ENCODE measurements at places on chromosomes 16 and 17.

DNA sequence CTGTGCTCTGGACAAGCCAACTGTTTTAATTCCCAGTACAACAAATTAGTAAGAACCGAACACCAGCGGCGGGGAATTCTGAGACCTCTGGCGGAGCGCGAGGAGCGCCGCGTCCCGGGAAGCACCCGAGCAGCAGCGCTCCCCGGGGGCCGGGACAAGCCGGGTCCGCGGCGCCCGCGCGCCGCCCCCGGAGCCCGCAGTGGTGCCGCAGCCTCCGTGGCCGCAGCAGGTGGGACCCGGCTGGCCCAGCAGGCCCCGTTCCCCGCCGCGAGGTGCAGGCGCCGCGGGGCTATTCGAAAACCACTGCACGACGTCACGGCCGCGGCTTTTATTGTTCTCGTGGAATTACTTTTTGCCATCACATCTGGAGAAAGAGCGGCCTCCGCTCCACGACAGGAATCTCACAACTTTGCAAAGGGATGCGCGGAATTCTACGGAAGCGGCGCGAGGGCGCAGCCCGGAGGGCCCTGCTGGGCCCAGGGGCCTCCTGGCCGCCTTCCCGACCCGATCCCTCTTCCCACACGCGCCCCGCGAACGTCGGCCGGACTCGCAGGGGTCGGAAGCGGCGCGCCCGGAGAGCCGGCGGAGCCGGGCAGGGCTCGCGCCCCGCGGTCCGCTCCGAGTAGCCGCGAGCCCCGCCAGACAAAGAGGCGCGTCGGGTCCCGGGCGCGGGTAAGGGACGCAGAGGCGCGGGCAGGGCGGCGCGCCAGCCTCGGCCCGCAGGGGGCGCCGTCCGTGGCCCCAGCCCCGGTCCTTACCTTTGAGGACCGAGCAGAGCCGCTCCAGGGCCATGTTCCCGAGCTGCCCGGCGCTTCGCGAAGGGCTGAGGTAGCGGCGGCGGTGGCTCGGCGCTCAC lies 696 bp downstream of the NETO2 start:
- DNase-seq: peak; percentile 48

DNA sequence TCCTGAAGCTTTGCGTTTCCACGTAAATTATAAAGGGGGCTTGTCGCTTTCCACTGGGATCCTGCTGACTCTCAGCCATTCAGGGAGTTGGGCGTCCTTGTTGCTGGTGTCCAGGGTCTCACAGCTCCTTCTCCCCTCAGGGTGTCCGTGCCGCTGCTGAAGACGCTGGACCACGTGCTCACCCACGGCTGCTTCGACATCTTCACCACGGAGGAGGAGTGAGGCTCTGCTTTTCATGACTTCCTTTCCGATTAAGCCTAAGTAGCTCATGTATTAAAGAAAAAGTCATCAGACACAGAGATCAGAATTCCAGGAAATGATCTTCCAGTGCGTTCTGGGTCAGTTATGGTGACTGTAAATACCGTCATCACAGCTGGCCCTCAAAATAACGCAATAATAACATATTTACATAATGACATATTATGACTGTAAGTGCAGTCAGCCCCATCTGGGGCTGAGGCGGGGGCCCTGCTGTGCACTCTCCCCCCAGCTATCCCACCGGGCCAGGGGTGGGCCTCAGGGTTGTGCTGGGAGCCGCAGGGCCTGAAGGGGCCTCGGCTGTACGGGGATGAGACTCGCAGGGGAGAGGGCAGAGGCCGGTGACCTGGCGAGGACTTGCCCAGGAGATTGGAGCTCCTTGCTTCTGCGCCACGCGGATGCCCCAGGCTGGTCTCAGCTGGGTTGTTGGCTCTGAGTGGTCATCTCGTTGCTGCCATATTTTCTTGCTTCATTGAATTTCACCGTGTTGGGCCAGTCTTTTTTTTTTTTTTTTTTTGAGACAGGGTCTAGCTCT lies 92.9 kb upstream of the ZNF750 start:
- DNase-seq: no peak

DNA sequence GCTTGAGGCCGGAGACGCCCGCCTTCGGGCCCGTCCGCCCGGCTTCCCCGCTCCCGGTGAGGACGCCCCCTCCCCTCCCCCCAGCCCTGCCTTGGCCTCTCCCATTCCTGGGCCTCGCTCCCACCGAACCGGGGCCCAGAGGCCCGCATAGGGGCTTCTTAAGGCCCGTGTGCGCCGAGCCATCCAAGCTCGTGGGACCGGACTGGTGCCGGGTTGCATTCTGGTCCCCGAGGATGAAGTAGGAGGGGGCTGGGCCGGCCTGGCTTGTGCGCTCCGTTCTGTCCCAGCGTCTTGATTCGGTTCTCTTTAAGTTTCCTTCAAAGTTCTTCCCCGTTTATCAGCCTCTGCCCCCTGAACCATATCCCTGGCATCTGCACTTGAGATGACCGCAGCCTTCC lies 488 bp downstream of the SENP3 start:
- no peak for DNase-seq

DNA sequence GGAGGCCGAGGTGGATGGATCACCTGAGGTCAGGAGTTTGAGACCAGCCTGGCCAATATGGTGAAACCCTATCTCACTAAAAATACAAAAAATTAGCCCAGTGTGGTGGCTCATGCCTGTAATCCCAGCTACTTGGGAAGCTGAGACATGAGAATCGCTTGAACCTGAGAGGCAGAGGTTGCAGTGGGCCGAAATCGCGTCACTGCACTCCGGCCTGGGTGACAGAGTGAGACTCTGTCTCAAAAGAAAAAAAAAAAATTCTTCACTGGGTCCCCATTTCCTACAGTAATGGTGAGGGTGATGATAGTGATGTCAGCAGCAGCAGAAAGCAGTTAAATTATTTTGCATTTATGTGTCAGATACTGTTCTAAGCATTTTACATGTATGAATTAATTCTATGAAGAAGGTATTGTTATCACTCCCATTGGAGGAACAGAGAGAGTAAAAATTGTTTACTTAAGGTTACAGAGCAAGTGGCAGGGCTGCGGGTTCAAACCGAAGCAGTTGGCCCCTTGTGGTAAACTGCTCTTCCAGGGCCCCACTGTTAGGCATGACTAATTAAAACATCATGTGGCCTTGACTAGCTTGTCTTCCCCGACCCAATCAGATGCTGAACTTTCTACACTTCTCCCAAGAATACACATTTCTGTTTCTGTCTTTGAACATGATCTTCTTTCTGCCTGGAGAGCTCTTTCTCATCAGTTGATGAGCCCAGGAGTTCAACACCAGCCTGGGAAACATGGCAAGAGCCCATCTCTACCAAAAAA lies 45.8 kb downstream of the STAT3 start:
- no peak for DNase-seq

DNA sequence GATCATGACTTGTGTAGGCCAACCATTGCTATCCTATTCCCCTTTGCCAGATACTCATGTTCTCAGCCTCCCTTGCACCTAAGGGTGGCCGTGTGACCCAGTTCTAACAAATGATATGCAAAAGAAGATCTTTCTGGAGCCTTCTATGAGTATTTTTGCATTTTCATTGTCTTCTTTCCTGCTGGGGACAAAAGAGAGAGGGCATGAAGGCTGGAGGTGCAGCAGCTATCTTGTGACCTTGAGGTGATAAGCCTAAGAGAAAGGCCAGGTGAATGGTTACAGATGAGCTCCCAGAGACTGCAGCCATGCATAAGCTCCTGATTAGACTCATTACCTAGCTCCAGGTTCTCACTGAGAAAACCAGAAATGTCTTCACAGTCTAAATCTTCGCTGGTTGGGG lies 38.8 kb upstream of the PRKCB start:
- DNase-seq: no peak

- no peak for DNase-seq
These were observed 6.3 kb downstream of the SAP30BP start for GRCh38 chr17:75673487-75673886.

GRCh38 chr17:57552114-57552624 lies 192.9 kb downstream of the CCDC182 start:
- no peak for DNase-seq

DNA sequence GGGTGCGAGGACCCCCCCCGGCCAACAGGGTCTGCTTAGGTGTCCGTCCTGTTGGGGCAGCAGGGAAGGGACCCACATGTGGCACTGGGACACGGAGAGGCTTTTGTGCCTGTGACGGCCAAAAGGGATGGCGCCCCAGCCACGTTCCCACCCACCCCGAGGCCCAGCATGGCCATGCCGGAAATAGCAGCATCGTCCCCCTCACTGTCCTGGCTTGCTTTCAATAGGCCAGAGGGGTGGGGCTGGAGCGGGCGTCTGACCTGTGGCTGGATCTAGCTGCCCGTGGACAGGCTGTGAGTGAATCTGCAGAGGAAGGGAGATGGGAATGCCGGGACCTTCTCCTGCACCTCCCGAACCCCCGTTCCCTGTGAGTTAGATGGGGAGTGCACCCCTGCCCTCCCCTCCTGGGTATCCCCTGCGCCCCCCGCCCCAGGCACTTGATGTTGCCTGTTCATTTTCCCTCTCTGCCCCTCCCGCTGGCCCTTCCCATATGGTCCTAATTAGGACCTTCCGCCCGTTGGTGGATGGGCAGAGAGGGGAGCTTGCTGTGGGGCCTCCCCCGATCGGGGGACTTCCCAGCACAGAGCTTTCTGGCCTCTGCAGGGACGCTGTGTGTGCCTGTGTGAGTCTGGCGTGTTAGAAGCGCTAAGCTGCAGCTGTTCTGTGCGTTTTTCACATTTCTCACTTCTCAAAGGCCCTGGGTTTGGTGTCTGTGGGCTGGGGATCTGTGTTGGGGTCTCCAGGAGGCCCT lies 292.8 kb downstream of the SEC14L1 start:
- DNase-seq: no peak

- DNase-seq: no peak
These were observed 24.4 kb upstream of the ABCC1 start for GRCh38 chr16:15924996-15925395.

- no peak for DNase-seq
These were observed 27.1 kb upstream of the SNN start for GRCh38 chr16:11640987-11641817.

GRCh38 chr17:35597604-35598003 lies 10.5 kb downstream of the AP2B1 start:
- no peak for DNase-seq

DNA sequence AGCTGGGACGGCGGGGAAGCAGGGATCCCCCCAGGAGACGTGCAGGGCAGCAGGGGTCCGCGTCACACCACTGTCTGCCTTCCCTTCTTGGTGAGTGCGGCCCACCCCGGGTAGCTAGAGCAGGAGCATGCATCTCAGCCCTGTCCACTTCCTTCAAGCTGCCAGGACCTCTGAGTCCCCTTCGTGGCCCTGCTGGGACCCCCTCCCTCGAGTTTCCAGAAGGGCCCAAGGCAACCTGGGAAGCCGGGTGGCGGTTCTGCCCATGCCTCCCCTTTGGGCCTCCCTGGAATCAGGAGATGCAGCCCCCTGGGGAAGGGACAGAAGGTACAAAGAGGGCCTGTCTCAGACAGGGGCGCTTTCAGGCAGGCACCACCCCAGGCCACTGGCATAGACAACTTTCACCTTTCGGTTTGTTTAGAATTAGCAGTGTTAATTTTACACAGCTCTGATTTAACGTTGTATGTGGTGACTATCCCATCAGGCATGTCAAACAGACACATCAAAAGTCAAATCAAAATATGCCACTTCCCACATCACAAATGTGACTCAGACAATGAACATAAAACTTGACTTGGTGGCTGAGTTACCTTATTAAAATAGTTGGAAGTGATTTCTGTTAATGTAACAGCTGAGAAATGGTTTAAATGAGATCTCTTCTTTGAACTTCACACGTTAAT lies 94.5 kb upstream of the METRNL start:
- DNase-seq: no peak

GRCh38 chr17:76994237-76994637 lies 126.0 kb downstream of the MGAT5B start:
- DNase-seq: no peak

DNA sequence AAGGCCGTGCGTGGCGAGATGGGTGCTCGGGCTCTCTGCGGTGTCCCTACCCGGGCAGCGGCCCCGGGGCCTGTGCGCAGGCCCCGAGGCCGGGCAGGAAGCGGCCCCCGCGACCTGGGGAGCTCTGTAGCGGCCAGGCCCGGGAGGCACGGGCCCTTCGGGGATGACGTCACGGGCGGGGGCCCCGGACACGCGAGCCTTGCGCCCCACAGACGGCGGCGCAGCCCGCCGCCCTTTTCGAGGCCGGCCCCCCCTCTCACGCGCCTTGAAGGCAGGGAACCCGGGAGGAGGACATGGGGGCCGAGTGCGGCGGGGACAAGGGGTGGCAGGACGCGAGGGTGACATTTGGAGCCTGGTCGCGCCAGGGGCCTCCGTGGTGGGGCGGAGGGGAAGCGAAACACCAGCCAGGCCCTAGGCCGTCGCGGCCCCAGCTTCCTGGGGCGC lies 1.1 kb downstream of the RAI1 start:
- DNase-seq: no peak

DNA sequence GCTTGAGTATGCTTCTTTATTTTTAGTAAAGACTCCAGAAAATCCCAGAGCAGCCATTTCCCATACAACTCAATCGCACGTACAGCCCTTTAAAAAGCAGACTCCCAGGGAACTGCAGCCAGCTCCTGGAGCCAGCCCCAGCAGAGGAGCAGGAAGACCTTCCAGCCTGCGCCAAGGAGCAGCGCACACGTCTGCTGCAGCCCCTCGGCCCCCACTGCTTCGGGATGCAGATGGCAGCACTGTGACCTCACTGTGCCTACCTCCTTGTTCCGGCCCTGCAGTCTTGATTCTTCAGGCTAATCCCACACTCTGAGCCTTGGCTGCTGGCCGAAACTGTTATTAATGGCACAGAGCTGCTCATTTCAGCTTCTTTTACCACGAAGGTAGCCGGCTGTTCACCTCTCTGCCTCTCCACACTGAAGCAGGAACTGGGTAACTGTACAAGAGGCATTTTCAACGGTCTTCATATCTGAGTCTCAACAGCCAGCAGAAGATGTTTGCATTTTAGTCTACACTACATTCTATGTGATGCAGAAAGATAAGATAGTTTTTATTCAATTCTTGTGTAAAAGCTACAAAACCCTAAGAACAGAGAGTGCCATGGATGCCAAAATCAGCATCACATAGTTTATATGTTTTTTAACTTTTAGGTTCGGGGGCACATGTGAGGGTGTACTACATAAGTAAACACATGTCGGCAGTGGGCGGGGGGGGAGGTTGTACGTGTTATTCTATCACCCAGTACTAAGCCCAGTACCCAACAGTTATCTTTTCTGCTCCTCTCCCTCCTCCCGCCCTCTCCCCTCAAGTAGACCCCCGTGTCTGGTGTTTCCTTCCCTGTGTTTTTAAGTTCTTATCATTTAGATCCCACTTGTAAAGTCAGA lies 130.9 kb downstream of the ANKRD11 start:
- DNase-seq: no peak

DNA sequence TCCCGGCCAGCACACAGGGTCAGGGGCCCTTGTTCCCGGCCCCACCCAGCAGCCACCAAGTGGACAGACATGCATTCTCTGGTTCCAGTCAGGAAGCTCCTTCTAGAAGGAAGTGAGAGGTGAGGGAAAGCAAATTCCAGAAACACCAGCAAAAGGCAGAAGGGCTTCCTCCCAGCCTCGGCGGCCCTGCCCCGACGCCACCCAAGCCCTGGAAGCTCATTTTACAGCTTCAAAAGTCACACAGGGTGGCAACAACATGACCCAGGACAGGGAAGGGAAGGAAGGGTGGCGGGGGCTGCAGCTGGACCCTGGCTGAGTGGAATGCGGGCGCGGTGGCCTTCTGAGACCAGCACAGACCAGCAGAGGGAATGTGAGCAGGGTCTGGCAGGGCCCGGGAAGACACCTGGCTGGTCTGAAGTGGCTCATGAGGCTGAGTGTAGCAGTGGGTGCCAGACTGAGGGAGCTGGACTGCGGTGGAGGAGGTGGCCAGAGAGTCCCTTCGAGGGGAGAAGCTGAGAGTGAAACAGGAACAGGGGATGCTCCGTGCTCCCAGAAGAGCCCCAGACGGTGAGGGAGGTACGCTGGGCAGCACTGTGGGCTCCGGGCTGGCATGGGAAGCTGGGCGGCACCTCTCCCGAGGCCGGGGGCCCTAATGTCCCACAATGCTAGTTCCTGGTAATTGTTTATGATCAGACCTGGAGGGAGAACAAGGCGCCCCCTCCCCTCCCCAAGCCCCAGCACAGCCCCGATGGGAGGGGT lies 1.9 kb upstream of the UNC13D start:
- DNase-seq: no peak
